ENCODE measurements at places on chromosomes 5 and 9.

DNA sequence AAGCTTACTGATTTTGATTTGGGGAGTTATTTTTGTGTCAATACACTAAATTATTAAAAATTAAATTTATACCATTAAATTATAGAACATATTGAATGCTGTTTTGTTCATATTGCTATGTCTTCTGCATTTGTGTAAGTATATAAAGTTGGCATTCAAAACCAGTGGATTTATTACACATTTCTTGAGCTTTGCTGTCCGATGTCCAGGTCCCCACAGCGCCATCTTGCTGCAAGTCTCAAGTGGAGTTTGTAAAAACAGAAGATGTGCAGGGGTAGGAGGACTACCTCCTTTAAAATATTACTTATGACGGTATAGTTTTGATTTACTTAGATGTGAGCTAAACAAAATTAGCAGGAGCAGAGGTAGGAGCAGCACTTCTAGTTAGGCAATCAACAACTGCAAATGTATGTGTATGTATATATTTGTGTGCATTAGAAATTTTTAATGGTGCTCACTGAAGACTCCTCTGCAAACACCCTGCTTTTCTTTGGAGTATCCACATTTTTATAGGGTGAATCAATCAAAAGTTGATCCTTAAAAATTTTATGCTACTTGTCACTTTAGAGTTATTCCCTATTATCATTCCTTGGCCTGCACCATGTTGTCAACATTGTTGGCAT is 37.4 kb downstream of the CPEB4 start:
- DNase-seq = peak; percentile 67

GRCh38 chr9:70192707-70193106 is 66.1 kb upstream of the SMC5 start:
- DNase-seq = no peak

DNA sequence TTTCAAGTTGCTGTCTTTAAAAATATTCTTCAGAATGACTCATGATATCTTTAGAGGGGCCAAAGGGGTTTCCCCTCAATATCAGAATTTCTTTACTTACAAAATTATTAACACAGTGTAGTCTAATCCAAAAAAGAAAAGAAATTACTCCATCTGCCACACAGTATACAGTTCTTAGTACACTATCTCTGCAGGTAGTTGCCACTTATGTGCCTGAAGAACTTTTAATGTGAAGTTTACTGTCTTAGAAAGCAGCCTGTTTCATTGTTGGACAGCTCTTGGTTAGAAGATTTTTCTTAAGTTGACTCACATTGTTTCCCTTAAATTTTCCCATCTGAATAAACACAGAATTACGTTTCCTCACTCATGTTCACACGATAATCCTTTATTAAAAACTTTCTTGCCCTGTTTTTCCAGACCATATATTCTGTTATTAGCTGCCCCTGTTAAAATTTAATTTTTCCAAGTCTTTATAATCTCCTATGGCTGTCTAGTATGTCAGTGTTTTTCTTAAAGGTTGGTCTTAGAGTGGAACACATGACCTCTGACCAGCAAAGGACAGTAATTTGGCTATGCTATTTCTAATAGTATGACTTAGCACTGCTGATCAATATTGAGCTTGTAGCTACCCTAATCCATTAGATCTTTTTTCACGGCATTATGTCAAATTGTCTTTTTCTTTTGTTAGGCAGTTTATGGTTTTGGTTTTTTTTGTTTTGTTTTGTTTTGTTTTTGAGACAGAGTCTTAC is 21.8 kb upstream of the FKTN start:
- no peak for DNase-seq

- DNase-seq = no peak
Observed at GRCh38 chr5:163938595-163938994, 433.2 kb downstream of the MAT2B start.

DNA sequence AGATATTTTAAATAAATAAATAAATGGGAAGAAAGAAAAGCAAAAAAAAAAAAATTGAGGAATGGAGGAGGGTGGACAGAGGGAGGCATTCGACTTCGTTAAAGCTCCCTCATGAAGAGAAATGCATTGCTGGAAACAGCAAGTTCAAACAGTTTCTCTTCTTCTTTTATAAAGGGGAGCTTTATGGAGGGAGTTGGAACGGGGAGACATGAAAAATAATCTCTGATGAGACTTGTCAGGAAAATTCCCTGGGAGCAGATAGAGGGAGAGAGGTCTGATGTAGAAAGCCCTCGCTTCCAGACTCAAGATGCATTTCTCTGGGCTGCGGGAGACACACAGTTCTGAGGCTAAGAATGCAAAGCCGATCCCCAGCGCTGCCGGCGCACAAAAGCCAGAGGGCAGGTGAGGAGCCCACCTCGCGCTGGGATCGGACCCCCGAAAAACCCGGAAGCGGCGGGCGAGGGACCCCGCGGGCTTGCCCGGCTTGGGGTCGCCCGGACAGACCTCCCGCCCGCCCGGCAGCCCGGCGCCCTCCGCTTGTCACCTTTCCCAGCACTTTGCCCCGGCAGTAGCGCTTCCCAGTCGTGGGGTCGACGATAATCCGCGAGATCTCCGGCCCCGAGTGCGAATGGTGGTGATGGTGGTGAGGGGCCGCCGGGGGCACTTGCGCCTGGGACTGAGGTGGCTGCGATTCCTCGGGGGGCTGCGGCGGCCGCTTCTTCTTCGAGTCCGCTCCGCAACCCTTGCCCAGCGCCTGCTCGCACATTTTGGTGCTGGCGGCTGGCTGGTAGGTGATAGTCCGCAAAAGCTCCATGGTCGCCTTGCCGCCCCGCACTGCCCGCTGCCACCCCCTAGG is 512 bp downstream of the PLK2 start:
- DNase-seq = no peak

- DNase-seq = no peak
Observed at GRCh38 chr9:16594787-16595186, 275.7 kb downstream of the BNC2 start.
